ENCODE measurements at places on chromosomes 7 and 10.

DNA sequence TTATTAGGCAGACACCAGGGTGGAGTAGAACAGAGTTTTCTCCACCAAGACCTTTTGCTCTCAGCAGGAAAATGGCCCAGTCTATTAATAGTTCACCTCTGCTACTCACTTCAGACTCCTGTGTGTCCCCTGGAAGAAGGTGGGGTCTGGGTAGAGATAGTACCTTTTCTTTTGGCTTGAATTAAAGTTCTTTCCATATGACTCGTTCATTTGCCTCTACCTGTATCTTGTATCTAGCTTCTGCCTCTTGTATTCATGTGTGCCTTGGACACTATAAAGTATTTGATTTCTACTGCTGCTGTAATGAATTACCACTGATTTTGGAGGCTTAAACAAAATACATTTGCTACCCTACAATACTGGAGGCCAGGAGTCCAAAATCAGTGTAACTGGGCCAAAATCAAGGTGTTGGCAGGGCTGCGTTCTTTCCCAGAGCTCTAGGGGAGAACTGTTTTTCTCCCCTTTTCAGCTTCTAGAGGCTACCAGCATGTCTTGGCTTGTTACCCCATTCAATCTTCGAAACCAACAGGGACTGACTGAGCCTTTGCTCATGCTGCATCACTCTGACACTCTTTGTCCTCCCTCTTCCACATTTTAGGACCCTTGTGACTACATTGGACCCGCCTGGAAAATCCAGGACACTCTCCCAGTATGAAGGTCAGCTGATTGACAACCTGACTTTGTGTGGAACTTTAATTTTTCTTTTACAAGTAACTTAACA, 155.6 kb upstream of the PRSS58 start:
- no peak for DNase-seq

- DNase-seq, result no peak
Measured at GRCh38 chr7:123054357-123055133, 59.0 kb upstream of the TAS2R16 start.

GRCh38 chr10:31120392-31120791, 88.7 kb upstream of the ZNF438 start:
- no peak for DNase-seq

DNA sequence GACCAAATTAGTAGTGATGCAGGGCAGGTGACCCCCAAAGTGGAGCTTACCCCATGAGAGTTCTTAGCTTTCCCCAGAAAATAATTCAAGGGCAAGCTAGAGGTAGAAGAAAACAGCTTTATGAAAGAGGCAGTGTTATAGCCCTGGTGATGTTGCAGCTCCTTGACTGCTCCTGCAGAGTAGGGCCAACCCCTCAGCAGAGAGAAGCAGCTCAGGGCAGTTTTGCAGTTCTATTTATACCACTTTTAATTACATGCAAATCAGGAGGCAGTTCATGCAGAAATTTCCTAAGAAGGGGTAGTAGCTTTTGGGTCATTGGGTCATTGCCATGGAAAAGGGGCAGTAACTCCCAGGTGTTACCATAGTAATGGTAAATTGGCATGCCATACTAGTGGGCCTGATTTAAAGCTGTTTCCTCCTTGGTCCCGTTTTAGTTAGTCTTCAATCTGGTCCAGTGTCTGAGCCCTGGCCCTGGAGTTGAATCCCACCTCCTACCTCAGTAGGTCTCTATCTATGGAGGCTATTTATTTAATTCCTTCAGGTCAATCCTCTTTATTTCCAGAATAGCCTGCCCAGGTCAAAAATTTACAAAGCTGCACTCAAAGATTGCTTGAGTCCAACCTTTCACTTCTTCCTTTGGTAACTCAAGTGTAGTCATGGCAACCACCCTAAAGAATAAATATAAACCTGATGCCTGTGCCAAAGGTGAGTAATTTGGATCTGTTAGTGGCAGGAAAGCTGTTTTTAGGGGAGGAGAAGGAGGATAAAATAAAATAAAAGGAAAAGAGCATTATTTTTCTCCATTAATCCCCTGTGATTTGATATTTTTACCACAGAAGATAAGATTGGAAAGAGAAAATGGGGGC, 29.5 kb downstream of the PLXDC2 start:
- DNase-seq, result no peak

DNA sequence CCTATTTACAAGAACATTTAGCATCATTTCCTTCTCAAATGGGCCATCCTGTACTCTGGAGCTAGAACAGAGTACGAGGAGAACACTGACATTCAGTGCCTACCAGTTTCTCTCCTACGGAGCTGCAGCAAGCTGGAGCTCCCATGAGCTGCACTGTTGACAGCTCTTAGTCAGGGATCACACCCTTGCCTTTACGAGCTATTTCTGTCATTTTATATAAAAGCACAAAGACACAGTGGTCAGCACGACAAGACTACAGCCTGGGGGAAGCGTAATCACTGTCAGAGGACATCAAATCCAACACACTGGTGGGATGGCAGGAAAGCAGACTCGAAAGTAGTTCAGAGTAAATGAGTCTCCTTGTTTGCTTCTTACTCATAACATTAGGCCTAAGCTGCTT, 2.7 kb downstream of the CDCA7L start:
- DNase-seq, result no peak

DNA sequence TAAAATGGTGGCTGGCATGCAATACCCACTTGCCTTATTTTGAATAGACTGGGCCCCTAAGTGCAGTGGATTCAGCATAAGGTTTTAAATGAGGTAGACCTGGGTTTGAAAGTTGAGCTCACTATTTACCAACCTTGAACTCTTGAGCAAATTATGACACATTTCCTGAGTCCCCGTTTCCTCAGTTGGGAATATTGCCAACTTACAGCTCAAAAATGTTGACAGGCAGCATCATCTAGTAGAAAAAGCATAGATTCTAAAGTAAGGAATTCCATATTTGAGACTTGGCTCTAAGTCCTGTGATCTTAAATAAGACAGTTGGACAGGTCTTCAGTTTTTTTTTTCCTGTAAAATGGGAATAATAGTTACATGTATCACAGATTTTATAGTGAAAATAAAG, 305.5 kb downstream of the ACTR3B start:
- no peak for DNase-seq

- no peak for DNase-seq
Measured at GRCh38 chr10:63431962-63432797, 33.6 kb downstream of the JMJD1C start.

GRCh38 chr7:86778271-86778670, 134.6 kb downstream of the GRM3 start:
- DNase-seq, result no peak

- DNase-seq, result no peak
Measured at GRCh38 chr10:80141696-80142460, 9.3 kb downstream of the PLAC9 start.

GRCh38 chr10:116990276-116990800, 14.6 kb downstream of the SHTN1 start:
- DNase-seq, result no peak

DNA sequence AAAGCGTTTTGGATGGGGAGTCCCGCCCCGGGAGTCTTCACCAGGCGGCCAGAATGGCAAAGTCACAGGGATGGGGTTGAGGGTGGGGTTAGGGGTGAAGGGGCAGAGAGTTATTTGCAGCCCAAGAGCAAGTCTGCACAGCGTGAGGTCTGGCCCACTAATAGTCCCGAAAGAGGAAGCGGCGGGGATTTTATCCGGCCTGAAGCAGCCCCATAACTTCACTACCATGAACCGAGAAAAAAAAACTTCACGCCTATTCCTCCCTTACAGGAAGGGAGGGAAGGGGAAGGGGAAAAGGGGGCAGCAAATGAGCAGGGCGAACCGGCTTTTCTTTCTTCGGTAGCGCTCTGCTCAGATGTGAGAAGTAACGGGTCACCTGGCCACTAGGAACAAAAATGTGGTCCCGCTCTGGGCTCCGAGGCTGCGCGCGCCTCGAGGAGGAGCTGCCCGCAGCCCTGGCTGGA, 712 bp downstream of the ITPRIP start:
- peak; percentile 49 for DNase-seq

DNA sequence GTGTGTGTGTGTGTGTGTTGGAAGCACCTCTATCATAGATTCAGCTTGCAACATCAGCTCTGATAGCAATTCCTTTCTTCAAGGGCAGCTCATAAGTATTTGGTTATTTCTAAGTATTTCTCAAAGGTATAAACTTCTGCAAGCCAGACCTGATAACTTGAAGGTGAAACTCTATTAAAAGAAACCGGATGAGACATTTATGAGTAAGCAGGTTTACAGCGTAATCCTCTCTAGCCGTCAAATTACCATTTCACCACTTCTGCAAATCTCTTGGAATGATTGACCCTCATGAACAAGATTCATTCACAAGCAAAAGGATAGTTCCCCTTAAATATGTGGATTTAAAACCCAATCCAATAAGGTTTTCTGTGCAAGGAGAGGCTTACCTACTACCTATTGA, 23.1 kb downstream of the PDE1C start:
- no peak for DNase-seq

DNA sequence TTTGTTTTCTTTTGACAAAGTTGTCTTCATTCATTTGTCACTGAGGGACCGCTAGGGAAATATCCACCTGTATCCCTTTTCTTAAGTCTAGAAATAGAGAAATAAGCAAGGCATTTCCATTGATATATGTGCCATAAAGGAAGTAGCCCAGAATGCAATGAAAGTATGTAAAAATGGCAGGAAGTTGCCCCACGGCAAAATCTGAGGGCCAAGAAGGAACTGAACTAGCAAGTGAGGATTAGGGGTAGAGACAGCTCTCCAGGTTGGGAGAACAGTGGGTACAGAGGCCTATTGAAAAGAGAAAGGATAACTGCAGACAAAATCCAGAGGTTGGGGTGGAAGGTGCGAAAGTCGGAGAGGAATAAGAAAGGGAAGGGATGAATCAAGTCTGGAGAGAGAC, 56.6 kb upstream of the TOMM7 start:
- no peak for DNase-seq

DNA sequence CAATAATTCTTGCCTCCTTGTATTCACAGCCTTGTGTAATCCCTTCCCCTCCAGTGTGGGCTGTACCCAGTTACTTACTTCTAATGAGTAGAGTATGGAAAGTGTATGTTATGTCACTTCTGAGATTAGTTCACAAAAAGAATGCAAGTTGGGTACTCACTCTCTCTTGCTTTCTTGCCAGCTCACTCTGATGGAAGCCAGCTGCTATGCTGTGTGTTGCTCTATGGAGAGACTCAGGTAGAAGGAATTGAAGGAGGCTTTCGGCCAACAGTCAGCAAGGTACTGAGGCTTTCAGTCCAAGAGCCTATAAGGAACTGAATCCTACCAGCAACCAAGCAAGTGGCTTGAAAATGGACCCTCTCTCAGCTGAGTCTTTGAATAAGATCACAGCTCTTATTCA, 9.7 kb upstream of the BICC1 start:
- no peak for DNase-seq

DNA sequence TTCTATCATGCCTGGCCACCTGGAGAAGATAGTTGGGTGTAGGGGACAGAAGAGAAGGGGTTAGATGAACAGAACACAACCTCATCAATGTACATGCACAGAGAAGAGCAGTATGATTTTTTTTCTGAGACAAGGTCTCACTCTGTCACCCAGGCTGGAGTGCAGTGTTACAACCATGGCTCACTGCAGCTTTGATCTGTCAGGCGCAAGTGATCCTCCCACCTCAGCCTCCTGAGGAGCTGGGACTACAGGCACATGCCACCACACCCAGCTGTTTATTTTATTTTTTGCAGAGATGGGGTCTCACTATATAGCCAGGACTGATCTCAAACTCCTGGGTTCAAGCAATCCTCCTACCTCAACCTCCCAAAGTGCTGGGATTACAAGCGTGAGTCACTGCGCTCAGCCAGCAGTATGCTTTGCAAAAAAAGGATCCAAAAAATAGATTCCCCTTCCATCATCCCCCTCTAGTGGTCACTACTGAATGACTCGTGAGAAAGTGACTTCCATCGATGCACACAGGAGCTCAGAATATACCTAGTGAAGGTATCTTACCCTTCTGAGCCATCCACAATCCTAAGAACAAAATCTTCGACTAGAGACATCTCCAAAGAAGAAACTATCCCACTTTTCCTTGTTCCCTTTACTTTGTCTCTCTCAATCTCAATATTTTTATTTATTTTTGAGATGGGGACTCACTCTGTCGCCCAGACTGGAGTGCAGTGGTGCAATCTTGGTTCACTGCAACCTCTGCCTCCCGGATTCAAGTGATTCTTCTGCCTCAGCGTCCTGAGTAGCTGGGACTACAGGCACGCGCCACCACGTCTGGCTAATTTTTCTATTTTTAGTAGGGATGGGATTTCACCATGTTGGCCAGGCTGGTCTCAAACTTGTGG, 21.0 kb downstream of the ZCWPW1 start:
- DNase-seq, result peak; percentile 87

- DNase-seq, result peak; percentile 90
Measured at GRCh38 chr7:37920305-37920848, at the start of gene EPDR1. EPDR1 (plus strand) TSS chr7:37920640; CDS start chr7:37920940, 300 bp downstream.

- DNase-seq, result no peak
Measured at GRCh38 chr7:67018940-67019339, 22.3 kb downstream of the TYW1 start.

DNA sequence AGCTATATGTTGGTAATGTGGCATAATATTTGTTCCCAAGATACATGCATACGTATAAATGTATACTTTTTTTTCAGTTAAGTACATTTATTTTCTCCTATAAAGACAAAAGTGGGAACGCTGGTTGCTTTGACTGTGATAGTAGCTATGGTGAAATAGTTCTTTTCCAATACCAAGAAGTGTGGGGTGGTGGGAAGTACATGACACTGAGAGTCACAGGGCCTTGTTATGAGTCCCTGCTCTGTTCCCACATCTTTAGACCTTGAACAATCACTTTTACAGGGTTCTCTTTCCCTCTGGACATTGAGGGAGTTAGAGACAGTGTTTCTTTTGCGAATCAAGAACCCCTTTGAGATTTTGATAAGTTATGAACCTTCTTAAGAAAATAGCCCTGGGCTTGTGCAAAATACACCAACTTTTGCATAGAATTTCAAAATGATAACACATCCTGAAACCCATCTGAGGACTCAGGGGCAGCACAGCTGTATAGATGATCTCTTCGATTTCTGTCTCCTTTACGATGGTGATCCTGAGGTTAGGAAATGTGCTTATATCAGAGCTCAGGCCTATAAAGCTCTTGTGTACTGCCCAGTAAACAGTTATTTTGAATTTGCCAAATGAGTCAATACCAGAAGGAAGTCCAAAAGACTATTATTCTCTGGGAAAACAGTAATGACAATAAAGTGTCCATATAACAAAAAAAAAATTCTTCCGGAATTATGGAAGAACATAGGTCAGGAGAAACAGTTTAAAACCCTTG, 1.1 kb downstream of the LMOD2 start:
- DNase-seq, result no peak

GRCh38 chr10:93095225-93095624, 21.5 kb downstream of the CYP26A1 start:
- no peak for DNase-seq

GRCh38 chr7:93933156-93933555, 11.6 kb downstream of the GNG11 start:
- DNase-seq, result no peak

GRCh38 chr7:23467291-23467805, 2.9 kb downstream of the IGF2BP3 start:
- no peak for DNase-seq

DNA sequence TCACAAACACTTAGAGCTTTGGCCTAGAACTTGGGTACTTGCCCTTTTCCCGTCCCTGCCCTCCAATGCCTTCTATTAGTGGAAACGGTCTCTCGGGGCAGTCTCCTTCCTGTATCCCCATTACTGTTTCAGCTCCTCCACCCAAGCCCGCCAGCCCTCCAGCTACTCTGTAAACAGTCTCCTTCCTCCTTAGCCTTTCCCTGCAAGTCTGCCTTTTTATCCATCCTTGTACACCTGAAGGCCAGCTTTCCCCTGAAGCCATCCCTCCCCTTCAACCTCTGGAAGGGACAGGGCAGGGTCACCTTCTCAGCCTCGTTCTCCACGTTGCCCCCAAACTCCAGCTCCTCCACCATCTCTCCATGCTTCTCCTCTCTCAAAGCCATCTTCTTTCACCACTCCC, 108.1 kb upstream of the ZNF746 start:
- no peak for DNase-seq

- no peak for DNase-seq
Measured at GRCh38 chr10:120483651-120484301, 26.7 kb downstream of the PLPP4 start.
